Mucosa of gallbladder (tissue), 1 donor: ENCODE measurements at places on chromosomes 4 and X. TPM values are rescaled to one million over a fixed set of nuclear protein-coding genes. Genes with fewer than 3 reads are reported as not detected.

GRCh38 chr4:25131926-25132325 is 28.3 kb downstream of the SEPSECS start:
- DNase-seq = no peak

GRCh38 chr4:21192367-21192766 is 492.1 kb downstream of the PACRGL start:
- DNase-seq = no peak

DNA sequence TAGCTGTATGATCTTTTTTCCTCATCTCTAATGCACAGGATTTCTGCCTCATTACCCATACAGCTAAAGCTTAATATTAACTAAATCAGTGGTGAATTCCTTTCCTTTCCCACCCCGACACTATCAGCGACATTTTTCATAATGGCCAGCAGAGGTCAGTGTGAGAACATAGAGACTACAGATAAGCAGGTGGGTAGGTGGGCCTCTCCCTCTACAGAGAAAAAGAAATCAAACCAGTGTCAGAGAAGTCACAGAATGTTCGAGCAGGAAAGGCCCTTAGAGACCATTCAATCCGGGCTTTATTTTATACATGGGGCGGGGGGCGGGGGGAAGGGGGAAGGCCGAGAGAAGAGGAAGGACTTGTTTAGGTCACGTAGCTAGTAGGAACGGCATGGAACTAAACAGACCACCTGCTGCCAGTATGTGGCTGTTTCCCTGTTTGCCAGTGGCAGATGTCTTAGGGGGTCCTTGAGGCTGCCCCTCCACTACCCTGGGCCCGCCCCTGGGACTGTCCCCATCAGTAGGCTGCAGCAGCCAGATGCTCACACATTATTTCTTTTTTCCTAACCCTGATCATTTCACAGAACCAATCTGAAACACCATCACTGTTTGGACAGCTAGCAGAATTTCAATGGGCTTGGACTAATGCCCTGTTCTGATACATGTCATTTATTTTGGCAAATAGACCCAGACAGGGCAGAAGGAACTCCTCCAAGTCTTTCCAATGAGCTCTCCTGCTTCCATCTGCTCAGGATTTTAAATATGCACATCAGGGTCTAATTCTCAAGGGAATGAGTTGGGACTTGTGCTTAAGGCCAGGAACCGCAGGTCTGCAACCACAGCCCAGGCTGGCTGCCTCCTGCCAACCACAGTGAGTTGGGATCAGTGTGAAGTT is 133.4 kb downstream of the ATG4A start:
- no peak for DNase-seq

- no peak for DNase-seq
Observed at GRCh38 chr4:128525387-128525786, 237.8 kb upstream of the PGRMC2 start.

The CT45A5 gene
- total RNA-seq = not detected

The RELL1 gene
- total RNA-seq = 33.8 TPM
